Right lung (tissue), 10 donors: ENCODE measurements at places on chromosomes 5 and 9.

DNA sequence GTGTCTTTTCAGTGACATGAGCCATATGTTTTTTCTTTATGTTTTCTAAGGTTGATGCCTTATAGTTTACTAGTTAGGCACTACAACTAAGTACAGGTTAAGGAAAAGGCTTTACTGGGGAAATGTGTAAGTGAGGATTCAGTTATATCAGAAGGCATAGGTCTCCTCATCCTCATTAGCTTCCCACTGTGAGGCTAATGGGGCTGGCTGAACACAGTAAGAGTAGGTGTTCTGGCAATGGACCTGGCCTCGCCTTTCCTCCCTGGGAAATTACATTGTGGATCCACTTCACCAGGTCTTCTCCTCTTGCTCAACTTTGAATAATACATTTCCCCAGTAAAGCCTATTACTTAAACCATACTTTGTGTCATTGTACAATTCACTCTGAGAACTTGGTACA is 225.5 kb downstream of the PTPRD start:
- DNase-seq = no peak

- no peak for DNase-seq
Observed at GRCh38 chr5:151721087-151721646, 34.5 kb upstream of the SPARC start.

GRCh38 chr5:151550146-151550545 is 41.0 kb downstream of the FAT2 start:
- DNase-seq = no peak

GRCh38 chr5:96930058-96930457 is 5.8 kb upstream of the LNPEP start:
- DNase-seq = no peak

DNA sequence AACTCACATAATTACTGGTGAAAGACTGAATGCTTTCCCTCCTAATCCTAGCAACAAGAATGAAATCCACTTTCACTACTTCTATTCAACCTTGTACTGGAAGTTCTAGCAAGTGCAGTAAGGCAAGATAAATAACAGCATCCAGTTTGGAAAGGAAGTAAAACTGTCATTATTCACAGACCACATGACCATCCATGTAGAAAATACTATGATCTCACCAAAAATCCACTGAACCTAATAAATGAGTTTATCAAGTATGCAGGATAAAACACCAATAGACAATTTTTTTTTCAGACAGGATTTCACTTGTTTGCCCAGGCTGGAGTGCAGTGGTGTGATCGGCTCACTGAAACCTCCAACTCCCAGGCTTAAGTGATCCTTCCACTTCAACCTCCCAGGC is 117.7 kb downstream of the TMEM167A start:
- DNase-seq = no peak

DNA sequence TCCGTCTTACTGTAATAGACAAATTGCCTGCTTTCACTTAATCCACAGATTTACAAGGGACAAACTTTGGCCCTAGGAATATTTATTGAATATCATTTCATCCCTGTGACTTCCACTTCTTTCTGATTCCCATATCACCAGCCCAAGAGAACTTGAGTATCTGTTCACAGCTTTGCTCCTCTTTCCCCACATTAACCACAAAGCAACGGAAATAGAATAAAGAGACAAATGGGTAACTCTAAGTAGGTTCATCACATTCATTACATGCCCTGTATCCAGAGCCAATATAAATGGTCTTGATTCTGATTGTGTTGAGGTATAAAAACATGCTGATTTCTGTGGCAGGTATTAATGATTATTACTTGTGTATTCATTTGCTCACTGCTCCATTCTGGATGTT is 41.9 kb downstream of the TMEM252 start:
- DNase-seq = no peak

GRCh38 chr9:79985264-79985663 is 413.5 kb downstream of the TLE4 start:
- no peak for DNase-seq
